ENCODE measurements at places on chromosomes 16 and 17. TPM values are rescaled to one million over a fixed set of nuclear protein-coding genes. Genes with fewer than 3 reads are reported as not detected.

The ADAM11 gene
- total RNA-seq: 0.86 TPM

- no peak for DNase-seq
Measured at GRCh38 chr16:51464996-51465395, 313.9 kb upstream of the SALL1 start.

DNA sequence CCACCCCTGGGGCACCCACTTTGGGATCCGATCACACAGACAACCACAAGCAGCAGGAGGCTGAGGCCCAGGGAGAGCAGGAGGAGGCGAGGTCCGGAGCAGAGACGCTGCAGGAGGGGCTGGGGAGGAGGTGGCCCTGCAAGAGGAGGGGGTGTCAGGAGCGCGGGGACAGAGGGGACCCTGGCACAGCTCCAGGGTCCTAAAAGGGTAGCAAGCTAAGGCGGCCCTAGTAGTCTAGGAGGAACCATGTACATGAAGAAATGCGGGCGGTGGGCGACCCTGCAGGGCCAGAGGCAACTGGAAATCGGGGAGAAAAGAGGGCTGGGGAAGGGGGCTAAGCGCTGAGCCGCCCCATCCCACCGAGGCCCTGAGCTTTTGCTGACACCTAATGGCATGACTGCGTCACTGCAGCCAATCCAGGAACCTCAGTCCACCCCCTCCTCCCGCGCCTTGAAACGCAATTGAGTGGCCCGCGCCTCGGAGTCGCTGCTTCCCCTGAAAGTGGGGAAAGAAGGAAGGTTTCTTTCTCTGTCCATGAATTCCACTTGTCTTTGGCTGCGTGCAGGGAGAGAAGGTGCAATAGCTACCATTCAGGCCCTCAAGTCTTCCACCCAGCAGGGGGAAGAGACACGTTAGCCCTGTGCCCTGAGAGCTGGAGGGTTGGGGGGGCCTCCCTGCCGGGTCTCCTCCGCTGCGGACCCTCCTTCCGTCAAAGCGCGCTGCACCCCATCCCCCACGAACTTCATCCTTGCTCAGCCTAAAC is 1.8 kb downstream of the ASGR1 start:
- DNase-seq: peak; percentile 50

DNA sequence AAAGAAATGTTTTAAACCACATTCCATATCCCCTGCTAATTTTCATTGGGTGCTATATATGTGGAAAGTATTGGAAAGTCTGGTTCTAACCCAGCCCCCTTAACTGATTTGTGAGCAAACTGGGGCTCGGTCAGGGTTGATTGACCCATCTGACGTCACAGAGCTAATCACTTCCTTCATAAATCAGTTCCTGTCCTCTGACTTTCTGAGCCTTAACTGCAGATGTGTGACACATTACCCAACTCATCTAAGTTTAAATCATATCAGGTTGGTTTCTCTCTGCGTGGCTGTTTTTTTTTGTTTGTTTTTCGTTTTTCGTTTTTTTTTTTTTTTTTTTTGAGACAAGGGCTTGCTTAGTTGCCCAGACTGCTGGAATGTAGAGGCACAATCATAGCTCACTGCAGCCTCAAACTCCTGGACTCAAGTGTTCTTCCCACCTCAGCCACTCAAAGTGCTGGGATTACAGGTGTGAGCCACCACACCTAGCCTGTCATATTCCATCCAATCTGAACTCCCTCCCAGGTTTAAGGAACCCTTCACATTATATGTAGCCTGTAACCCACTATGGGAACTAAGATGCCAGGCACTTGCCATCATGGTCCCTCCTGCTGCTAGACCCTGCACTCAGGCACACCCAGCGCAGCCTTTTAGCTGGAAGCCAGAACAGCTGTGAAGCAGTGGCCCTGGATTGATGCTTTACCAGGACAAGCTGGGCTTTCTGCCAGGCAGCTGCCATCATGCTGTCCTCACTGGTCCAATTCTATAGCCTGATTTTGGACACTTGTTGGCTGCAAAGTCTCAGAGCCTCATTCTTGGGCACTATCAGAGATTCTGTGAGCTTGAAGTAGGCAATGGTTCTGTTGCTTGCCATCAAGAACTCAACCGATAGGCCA is 6.9 kb upstream of the BPTF start:
- DNase-seq: no peak

DNA sequence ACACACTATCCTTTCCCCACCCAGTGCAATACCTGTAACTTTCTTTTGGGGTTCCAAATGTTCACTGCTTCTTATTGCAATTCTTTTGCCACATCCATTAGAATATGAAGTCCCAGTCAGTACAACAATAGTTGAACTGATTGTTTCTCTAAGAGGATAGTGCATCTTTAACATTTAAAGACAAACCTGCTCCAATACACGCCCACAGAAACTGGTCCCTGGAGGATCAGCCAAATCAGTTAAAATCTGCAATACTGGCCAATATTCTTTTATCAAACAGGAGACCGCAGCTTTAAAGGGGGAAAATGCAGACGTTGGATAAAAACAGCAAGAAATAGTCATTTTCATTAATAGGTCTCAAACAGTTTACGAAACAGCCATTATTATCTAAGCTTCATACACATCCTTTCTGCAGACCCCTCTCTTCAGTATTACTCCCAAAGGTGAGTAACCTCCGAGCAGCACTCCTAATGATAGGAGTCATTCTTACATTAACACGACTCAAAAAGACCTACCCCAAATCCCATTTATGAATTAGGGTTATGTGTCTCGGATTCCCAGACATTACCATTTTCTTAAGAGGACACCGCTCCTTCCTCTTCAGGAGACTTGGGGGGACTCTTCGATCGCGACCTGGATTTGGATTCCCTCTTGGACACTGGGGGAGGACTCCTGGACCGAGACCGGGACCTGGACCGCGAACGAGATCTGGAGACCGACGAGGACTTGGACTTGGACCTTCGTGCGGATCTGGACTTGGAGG is 1.4 kb downstream of the SRSF2 start:
- DNase-seq: no peak

DNA sequence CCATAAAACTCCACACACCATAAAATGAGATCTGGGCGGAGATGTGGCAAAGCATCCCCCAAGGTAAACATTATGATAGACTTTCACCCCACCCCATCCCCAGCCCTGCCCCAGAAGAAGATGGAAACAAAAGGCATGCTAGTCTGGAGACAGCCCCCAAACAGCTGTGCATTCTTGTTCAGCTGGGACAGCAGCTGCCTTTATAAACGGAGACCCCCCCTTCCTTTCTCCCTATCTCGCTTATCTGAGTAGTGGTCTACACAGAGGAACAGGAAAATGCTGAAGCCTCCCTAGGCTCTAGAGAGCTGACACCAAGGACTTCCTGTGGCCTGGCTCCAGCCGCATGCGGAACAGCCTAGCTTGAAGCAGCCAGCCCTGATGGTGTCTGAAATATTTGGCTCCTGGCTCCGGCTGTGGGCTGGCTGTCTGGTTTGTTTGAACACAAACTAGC is 190.3 kb upstream of the ANKFN1 start:
- no peak for DNase-seq

DNA sequence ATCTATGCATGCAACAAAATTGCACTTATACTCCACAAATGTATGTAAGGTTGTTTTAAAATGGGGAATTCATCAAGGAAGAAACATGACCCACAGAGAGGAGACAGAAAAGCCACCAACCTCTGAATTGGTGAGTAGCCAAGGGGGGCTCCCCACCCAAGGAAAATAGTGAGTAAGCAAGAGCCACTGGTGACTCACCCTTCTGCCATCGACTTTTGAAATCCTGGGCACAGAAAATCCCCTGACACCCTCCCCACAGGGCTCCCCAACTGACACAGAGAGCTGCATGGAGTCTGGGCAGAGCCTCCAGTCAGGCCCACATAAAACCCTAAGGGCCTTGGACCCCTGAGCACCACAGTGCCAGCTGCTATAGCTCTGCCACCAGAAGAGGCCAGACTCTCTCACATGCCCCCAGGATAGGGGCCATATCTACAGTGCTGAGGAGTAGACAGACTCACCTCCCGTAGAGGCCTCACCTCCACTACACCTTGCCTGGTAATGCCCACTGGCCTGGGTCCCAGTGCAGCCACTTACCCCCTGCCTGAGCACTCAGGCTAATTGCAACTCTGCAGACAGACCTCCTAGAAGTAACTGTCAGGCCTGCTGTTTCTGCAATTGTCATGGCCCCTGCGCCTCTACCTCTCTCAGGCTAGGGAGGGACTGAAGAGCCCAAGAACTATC is 244.7 kb upstream of the WSB1 start:
- DNase-seq: no peak

DNA sequence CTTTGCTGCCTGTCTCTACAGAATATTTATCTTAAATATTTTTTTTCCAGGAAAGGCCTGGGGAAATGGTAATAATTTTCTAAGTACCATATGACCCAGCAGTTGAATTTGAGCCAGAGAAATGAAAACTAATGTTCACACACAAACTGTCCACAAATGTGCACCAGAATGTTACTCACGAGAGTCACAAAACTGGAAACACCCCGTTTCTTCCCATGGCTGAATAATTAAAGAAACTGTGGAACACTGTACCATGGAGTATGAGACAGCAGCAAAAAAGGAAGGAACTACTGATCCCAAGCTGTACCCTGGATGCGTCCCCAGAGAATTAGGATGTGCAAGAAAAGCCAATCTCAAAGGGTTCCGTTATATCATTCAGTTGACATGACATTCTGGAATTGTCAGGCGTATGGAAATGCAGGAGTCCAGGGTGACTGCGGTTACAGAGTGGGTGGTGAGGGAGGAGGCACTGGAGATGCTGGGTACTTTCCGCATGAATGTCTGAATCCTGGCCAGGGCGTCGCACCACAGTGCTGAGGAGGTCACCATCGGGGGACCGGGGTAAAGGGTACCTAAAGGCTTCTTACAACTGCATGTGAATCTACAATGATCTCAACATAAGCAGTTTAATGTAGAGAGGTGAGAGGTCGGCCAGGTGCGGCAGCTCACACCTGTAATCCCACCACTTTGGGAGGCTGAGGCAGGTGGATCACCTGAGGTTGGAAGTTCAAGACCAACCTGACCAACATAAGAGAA is 34.5 kb downstream of the USP22 start:
- DNase-seq: no peak

DNA sequence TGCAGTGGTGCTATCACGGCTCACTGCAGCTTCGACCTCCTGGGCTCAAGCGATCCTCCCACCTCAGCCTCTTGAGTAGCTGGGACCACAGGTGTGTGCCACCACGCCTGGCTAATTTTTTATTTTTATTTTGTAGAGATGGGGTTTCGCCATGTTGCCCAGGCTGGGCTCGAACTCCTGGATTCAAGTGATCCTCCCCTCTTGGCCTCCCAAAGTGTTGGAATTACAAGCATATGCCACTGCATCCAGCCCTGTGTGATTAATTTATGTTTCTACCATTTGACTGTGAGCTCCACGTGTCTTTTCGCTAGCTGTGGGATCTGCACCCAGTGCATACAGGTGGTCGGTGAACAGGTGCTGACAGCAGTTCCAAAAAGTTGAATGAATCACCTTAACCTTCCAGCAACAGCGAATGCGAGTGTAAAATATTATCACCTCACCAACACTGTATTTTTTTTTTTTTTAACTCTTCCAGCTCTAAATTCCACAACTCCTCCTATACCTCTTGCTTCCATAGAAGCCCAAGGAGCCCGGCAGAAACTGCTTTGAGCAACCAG is 484 bp upstream of the NUDT7 start:
- DNase-seq: no peak

DNA sequence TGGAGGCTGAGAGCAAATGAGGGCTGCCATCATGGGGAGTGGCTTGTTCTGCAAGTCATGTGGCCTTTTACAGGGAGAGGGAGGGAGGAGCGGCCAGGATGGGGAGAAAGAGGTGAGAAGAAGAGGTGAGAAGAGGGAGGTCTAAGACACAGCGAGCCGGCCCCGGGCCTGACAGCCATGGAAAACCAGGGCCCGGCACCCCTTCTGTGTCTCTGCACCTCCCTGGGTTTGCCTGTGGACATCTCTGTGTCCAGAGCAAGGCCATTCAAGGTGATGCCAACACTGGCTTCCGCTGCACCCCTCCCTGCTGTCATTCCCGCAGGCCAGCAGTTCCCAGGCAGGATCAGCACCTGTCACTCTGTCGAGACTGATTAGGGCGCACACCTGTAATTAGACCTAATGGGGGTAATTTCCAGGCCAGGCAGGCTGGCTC is 75.6 kb downstream of the MGAT5B start:
- DNase-seq: no peak

DNA sequence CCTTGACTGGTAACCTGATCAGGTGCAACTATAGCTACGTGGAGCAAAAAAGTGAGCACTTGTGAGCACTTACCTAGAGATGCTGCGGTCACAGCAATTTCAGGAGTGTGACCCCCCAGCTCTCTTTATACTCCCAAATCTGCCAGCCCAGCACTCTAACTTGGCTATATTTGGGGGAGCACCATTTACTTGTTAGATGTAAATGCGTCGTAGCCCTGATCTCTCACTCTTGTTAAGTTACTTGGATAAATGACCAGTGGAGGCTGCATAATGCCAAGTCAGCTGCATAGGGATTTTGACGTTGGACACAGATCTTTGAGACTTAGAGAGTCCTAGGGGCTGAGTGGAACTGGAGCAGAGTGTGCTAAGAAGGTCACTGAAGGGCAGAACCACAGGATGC is at the start of gene MYH13:
Gene MYH13, minus strand, starts transcription at position 101 of the 400 bp plus-strand sequence. CDS start 8,476 bp downstream, outside the sequence.
- DNase-seq: no peak
